NCI-H460 (cell line): ENCODE measurements at places on chromosomes 3 and 15. TPM values are rescaled to one million over a fixed set of nuclear protein-coding genes. Genes with fewer than 3 reads are reported as not detected.

OR5K2 gene
- not detected in 2 replicates for total RNA-seq

DNA sequence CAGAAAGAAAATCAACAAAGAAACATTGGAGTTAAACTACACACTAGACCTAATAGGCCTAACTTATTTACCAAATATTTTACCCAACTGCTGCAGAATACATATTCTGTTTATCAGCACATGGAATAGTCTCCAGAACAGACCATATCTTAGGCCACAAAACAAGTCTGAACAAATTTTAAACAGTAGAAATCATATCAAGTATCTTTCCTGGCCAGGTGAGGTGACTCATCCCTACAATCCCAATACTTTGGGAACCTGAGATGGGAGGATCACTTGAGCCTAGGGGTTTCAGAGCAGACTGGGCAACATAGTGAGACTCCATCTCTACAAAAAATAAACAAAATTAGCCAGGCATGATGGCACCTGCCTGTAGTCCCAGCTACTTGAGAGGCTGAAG is 18.1 kb upstream of the KPNA4 start:
- no peak for DNase-seq

DNA sequence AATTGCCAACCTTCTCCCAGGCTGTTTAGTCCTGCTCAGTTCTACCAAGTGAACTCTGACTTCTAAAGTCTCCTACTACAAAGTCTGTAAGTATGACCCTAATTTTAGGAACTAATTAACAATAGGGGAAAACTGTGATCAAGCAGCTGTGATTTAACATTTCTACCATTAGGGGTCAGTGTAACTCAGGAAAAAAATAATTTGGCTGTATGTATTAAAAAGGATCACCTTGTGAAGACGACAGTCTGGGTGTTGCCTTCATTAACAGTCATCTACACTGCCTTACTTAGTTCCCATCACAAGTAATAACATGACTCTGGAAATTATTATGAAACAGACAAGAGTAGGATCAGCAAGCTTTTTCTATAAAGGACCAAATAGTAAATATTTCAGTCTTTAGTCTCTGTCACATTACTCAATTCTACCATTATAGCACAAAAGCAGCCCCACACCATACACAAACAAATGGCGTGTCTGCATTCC is 4.2 kb upstream of the NPHP3 start:
- DNase-seq: peak; percentile 26

GRCh38 chr3:118817748-118818165 is 216.9 kb downstream of the IGSF11 start:
- peak; percentile 59 for DNase-seq

GRCh38 chr3:150447084-150447483 is 39.0 kb downstream of the TSC22D2 start:
- DNase-seq: no peak

- no peak for DNase-seq
Observed at GRCh38 chr3:123705488-123706285, 120.8 kb upstream of the HACD2 start.

- no peak for DNase-seq
Observed at GRCh38 chr3:63910891-63911290, 1.3 kb downstream of the SCAANT1 start.

DNA sequence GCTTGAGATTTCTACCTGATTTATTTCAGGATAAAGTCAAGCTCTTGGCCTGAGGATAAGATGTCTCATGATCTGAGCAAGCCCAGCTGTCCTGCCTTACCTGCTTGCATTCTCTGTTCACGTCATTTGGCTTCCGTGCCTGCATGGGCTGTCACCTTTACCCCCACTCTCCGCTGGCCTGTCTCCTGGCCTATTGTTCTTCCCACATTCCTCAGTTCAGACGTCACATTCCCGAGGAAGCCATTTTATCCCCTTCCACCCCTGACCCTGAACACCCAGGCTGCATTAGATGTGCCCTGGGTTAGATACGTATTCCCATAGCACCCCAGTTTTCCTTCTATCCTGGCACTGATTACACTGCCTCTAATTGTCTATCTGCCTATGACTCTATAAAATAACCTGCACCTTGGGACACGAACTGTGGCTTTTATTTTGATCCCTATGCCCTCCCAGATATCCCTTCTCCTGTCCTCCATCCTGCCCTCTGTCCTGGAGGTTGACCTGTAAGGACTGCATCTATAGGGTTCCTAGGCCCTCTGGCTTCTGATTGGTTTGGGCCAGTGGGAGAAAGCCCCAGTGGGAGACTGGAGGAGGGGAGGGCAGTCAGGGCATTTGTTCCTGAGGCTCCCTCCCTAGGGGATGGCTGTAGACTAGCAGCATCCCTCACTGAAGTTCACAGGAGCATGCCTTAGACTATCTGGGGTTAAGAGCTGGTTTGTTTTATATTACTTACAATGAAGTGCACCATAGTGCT is 19.2 kb upstream of the UBE2Q2 start:
- no peak for DNase-seq

DNA sequence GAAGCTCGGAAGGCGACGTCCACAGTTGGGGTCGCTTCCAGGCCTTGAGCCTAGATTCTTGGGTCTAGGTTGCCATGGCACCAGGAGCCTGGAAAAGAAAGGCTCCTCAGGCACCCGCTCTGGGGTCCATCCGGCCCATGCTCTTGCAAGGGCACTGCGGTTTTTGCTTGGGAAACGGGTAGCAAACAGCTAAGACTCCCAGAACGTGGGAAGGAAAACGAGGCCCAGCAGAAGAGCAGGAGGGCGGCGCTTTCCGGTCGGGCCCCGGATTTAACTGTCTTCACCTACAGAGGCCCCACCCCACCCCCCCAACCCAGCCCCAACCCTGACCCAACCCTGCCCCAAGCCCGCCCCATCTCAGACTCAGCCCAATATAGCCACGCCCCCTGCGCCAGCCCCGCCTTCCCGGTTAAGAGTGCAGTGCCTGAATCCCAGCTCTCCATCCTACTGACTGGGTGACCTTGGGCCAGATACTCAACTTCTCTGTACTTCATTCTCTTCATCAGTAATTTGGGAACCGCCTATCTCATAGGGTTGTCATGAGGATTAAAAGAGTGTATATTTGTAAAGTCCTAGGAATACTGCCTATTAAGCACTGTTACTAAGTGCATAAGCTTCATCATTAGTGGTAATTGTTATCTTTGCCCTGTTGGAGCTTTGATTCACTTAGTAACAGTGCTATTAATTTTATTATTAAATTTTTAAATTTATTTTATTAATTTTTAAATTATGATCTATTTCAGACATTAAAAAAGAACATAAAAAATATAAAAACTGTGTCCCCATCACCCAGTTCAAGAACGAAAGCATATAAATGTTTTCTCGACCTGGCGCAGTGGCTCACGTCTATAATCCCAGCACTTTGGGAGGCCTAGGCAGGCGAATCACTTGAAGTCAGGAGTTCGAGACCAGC is 28.4 kb upstream of the SMAD6 start:
- DNase-seq: peak; percentile 36

GRCh38 chr3:38626171-38626570 is 23.3 kb downstream of the SCN5A start:
- no peak for DNase-seq

DNA sequence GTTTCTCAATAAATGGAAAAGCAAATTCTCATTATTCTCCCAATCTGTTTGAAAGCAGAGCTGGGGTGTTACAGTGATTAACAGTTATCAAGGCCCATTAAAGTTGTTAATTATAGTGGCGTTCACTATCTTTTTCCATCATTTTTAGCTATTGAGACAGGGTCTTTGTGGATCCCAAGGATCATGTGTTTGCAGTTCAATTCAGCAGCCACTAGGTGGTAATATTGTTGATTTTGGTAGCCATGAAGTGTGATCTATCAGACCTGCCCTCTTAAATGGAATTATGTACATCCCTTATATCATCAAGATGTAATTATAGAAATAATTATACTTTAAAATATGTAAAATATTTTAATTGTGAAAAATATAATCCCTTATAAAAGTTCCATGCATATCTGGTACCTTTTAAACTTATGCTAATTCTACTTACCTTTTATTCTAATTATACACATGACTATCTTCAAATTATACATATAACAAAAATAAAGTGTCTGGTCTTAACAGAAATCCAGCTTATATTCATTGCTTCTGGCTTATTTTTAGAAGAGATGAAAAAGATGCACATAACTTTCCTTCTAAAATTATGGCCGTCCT is 126.4 kb downstream of the GREM1 start:
- no peak for DNase-seq

CYP1A2 gene
- total RNA-seq: not detected in 2 replicates

GRCh38 chr3:120642368-120642948 is 39.6 kb downstream of the HGD start:
- peak; percentile 72 for DNase-seq

DNA sequence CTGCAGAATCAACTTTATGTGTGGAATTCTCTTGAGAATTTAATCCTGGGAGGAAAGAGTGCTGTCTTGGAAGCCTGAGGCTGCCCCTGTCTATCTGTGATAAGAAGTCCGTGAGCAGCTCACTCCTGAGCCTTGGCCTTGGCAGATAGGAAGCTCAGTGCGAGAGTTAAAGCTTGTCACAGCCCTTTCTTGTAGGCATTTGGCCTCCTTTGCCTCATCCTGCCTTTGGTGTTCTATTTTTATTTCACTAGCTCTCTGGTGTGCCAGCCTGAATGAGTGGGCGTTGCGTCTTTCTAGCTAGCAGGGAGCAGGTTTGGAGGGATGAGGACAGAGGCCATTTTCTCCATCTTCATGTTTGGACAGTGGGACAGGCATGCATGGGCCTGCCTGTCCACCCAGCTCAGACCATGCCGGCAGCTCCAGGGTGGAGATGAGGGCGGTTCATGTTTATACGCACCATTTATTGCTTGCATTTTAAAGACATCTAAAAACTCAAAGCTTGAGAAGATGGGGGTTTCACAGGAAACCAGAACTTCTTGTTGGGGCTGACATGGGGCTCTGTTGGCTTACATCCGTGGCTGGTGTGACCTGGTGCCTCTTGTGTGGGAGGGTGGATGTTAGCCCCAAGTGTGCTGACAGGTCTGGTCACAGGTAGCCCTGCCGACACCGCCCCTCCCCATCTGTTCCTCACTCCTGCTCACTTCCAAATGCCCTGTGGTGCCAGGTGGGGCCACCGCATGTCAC is 29.8 kb downstream of the IRAK2 start:
- no peak for DNase-seq

GRCh38 chr15:59866642-59867041 is 137.5 kb upstream of the FOXB1 start:
- DNase-seq: no peak

DNA sequence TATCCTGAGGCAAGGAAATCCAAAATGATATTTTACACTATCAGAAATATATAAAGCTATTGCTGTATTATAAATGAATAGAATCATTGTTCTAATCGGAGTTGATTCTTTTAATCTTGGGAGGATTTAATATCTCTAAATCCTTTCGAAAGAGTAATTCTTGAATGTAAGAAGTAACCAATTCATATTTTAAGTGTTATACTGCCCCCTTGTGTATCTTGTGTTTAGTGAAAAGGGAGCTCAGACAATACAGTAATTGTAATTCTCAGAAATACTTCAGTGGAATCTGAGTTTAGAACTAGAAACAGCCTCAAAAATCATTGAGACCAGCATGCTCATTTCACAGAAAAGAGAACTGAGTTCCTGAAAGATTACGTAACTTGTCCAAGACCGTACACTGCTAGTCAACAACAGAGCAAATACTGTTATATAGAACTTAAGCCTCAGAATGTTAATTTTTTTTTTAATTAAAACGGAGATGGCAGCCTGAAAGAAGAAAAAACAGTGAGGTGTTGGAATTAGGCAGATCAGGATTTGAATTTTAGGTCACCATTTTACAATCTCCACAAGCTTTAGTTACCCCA is 42.9 kb downstream of the PLCH1 start:
- peak; percentile 49 for DNase-seq

- no peak for DNase-seq
Observed at GRCh38 chr15:99613887-99614647, 48.3 kb downstream of the MEF2A start.

- DNase-seq: peak; percentile 36
Observed at GRCh38 chr15:71443538-71443937, 328.3 kb downstream of the THSD4 start.

ONECUT1 gene
- 0.61 and 1.1 TPM in 2 replicates for total RNA-seq

DNA sequence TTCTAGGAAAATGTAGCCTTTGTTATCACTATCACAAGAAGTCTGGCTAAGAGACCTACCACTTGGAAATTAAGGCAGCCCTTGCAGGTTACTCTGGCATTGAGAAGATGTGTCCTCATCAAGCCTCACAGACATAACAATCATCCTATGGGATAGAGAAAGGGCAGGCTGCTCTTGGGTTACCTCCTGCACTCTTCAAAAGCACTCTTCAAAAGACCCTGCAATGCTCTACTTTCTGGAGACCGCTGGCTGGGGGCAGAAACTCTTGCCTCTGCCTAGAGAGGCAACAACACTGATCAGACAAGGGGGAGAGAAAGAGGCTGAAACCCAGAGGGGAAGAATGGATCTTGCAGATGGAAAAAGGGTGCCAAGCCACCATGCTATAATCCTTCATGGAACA is 127.9 kb upstream of the BNIP2 start:
- DNase-seq: no peak

GRCh38 chr3:27349832-27350231 is 19.4 kb downstream of the NEK10 start:
- DNase-seq: no peak

DNA sequence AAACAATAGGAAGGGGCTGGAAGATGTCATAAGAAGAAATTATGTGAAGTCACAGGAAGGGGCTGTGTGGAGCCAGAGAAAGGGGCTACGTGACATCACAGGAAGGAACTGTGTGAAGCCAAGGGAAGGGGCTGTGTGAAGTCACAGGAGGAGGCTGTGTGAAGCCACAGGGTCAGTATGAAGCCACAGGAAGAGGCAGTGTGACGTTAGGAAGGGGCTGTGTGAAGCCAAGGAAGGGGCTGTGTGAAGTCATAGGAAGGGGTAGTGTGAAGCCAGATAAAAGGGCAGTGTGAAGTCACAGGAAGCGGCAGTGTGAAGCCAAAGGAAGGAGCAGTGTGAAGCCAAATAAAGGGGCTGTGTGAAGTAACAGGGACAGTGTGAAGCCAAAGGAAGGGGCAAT is 32.5 kb downstream of the GASK1A start:
- no peak for DNase-seq

DNA sequence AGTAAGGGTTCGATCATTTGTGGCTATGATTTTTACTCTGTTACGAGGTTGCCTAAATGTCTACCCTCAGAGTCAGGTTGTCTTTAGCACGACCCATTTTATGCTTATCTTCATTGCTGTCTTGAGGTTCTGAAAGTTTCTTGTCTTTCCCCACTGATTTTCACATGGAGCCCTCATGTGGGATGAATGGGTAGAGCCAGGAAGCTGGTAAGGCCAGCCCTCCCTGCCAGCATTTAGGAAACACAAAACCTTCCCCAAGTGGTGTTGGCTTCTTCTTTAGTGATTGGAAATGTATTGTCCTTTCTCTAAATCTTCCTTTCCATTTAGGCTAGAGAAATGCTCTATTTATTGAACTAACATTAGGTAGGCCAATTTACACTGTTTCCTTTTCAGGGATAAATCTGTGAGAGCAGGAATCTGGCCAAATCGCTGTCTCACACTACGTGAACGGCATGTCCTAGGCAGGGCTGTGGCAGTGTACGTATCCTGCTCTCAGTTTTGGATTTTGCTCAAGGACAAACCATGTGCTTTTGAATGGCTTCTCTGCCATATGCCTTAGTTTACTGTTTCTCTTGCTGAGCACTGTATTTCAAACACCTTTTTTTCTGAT is 43.7 kb downstream of the MYZAP start:
- no peak for DNase-seq
